Heart left ventricle (tissue), 16 donors: ENCODE measurements at places on chromosomes 3 and 15. TPM values are rescaled to one million over a fixed set of nuclear protein-coding genes. Genes with fewer than 3 reads are reported as not detected.

Gene CCRL2
- polyA plus RNA-seq = 1.1 TPM

Gene TMIE
- polyA plus RNA-seq = 0.69 TPM

Gene CCDC9B
- 121 TPM for polyA plus RNA-seq

Gene MFN1
- 33.1 TPM for polyA plus RNA-seq

Gene TIMMDC1
- polyA plus RNA-seq = 134 TPM

Gene GOLGA6L7
- not detected for polyA plus RNA-seq

Gene UBE2E2
- 21.9 TPM for polyA plus RNA-seq

Gene IGF1R
- polyA plus RNA-seq = 12.5 TPM

Gene ALDH1A2
- polyA plus RNA-seq = 2.9 TPM

Gene SPESP1
- polyA plus RNA-seq = 2.1 TPM

Gene TRIM42
- not detected for polyA plus RNA-seq

Gene SKOR1
- polyA plus RNA-seq = 0.26 TPM

Gene GOLGA8J
- not detected for polyA plus RNA-seq

Gene C3orf70
- polyA plus RNA-seq = 0.75 TPM

Gene ITIH3
- 0.19 TPM for polyA plus RNA-seq
